Cerebellar nuclear complex (tissue), 1 donor: ENCODE measurements at places on chromosomes 1 and 21.
A peak's percentile ranks its signal among the peaks of the same experiment; 100 is the strongest.

- DNase-seq = no peak
Measured at GRCh38 chr1:150256554-150257341, 826 bp upstream of the CA14 start.

DNA sequence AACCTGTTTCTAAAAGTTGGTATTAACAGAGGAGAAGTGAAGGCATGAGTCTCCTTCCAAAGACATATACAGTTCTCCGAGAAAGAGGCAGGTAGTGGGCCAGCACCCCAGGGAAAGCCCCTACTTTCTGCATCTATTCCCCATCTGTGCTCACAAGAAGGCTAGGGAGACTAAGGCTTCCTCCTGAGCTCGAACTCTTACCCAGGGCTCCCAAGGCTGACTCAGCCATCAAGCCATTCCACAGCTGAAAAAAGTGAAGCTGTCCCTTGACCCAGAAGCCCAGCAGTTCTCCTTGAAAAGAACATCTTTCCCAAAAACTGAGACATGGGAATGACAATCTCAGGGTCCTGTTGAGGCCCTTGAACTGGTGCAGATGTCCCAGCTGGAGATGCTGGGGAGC is 1.9 kb upstream of the PADI3 start:
- no peak for DNase-seq

GRCh38 chr1:15722836-15723532 is 13.1 kb upstream of the SLC25A34 start:
- no peak for DNase-seq

DNA sequence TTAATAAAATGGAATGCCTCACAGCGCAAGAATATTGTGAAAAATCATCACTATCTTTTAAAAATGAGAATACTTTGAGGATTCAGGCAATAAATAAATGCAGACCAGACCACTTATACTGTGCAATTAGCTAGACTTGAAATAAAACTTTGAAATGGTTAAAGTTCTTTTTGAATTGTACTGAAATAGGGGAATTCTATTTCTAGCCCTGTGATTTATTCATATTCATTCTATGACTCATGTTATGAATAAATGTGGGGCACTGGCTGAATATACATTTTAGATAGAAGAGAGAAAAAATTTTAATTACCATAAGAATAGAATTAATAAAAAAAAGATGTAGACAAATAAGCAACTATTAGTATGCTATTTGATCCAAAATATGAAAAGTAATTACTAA is 16.4 kb upstream of the USP25 start:
- no peak for DNase-seq

DNA sequence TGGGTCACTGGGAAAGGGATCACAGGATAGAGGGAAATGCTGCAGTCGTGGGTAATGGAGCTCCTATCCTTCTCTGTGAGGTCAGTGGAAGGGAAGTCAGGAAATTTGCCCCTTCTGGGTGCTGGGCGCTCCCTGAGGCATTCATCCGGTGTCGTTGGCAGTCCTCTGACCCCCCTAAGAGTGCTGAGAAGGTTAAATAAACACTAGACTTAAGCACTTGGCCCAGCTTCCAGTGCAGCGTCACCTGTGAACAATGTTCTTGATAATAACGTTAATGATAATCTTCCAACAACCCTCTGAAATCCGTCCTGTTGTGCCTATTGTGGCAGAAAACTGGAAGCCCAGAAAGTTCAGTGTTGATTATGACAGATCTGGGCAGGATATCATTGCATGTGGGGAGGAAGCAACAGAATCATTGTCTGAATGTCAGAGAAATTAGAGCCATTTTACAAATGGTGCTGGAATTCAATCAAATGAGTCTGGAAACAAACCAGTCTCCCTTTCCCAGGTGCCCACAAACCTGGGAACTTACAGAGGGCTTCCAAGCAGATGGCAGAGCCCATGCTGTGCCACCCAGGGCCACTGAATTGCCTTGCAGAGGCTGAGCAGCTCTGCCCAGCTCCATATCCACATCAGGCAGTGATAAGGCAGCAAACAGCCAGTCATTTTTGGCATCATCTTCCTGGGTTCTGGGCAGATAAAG is 216.8 kb downstream of the KAZN start:
- peak; percentile 37 for DNase-seq

DNA sequence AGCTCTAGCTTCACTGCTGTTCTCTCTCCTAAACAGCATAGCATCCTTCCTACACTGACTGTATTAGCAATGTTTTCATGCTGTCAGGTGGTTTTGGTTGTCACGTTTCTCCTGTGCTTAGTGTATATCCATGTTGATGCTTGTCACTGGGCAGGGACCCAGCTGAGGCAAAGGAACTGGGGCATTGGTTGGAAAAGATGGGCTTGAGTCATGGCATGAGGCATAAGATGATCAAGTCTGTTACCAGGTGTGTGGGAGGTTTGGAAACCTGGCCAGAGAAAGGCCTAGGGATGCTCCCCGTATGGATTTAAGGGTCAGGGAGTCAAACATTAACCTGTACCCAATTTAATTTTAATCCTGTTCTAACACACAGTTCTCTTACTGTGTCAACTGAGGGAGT is 69.6 kb downstream of the OSBPL9 start:
- no peak for DNase-seq

GRCh38 chr21:29433366-29434059 is 134.8 kb downstream of the BACH1 start:
- DNase-seq = no peak

- no peak for DNase-seq
Measured at GRCh38 chr1:156889802-156890580, 3.5 kb upstream of the PEAR1 start.

GRCh38 chr1:2208309-2209239 is 14.0 kb upstream of the FAAP20 start:
- no peak for DNase-seq

- no peak for DNase-seq
Measured at GRCh38 chr1:58922302-58923089, 138.6 kb upstream of the JUN start.

DNA sequence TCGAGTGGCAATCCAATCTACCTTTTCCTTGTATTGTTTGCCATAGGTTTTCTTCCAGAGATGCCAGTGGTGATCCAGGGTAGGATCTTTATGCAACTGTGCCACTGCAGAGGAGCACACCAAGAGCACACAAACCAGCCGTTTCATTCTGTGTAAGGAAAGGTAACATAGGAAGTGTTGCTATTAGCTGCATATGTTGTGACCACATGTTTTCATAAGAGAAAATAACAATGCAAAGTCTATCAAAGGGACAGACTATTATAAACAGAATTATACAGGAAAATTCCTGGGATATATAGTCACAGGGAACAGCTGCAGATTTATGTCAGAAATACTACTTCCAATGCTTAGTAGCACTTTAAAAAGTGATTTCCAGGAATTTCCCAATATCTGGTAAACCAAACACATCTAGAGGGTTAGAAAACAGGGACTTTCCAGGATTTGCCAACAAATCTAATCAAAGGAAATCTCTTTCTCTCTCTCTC is 919 bp downstream of the CTSS start:
- DNase-seq = no peak

- no peak for DNase-seq
Measured at GRCh38 chr21:43766734-43767497, 9.2 kb downstream of the CSTB start.

GRCh38 chr1:184806296-184806721 is 51.7 kb upstream of the EDEM3 start:
- no peak for DNase-seq

GRCh38 chr1:16205891-16206546 is 6.4 kb downstream of the ARHGEF19 start:
- DNase-seq = no peak

DNA sequence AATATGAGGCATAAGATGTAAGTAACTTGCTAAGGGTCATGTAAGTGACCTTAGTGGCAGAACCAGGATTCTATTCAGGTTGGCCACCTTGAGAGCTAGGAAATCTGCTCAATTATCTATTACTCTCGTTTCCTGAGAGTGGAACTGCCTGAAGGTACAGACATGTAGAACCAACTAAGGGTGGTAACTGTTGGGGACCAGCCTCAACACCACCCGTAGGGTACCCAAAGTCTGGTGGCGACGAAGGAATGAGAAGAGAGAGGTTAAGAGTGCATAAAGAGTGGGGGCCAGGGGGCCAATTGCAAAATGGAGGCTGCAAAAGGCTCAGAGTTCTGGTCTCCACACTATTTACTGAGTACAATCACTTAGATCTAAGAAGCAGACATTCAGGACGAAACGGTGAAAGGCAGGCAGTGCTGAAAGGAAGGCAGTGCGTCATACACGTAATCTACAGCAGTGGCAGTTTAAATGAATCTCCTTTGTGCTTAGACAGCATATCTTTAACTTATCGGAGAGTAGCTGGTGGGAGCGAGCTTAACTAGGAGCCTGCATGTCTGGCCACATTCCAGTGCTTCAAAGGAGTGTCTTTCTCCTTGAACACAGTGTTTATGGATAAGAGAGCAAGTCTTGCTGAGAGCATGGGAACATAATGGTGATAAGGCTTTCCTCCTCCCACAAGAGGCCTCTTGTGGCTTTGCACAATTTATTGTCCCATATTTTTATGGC is 25.0 kb downstream of the SRSF4 start:
- DNase-seq = no peak

- DNase-seq = no peak
Measured at GRCh38 chr1:168135116-168135920, 1.4 kb downstream of the GPR161 start.

DNA sequence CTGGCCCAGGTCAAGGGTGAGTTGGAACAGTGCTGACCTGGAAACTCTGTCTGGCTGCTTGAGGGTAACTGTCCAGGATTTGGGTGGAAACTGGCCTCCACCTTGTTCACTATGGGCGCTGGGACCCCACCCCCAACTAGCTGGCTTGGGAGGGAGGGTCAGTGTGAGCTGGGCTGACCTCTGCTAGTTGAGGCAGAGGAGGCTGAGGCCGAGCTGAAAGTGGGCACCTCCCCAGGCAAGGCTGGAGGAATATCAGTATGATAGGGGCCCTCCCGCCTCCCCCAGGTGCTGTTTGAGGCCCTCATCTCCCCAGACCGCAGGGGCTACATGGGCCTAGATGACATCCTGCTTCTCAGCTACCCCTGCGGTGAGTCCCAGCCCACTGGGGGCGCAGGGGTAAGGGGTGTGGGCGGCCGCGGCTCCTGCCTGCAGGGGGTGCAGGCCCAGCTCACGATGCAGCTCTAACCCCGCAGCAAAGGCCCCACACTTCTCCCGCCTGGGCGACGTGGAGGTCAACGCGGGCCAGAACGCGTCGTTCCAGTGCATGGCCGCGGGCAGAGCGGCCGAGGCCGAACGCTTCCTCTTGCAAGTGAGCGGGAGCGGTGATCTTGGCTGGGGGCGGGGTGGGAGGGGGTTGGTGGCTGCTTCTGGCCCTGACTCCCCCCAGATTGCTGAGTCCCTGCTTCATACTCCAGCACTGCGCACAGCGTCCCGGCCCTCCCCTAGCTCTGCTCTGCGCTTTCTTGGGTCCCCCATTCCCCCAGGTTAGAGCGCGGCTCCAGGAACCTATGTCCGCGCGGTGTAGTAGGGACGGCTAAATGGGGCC is 22.9 kb downstream of the PTPRU start:
- no peak for DNase-seq

DNA sequence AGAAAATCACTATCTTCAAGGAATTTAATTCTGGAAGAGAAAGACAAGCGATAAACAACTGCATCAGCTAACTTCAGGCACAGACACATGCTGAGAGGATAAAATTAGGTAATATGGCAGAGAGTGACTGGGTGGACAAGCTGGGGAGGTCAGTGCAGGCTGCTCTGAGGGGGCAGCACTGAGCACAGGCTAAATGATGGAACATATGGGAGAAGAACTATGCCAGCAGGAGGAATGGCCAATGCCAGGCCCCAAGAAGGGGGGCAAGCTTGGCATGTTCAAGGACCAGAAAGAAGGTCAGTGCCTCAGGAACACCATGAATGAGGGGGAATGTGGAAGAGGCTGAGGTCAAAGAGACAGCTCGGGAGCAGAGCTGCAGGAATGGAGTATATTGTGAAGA is 190.7 kb upstream of the MAP1LC3C start:
- peak; percentile 83 for DNase-seq

DNA sequence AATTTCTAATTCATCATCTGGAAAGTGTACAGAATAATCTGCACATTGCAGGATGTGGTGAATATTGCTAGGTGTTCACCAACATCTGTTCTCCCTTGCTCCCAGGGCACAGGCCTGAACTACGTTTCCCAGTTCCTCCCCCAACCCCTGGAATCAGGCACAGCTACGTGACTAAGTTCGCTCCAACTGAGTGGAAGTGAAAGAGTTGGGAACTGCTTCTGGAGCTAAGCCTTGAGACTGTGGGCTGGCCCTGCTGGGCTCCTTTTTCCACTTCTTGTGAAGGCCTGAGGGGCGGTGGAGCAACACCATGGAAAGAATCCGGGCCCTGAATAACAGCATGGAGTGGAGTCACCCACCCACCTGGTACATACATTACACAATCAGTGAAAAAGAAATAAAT is 534.6 kb downstream of the SMYD3 start:
- DNase-seq = no peak

DNA sequence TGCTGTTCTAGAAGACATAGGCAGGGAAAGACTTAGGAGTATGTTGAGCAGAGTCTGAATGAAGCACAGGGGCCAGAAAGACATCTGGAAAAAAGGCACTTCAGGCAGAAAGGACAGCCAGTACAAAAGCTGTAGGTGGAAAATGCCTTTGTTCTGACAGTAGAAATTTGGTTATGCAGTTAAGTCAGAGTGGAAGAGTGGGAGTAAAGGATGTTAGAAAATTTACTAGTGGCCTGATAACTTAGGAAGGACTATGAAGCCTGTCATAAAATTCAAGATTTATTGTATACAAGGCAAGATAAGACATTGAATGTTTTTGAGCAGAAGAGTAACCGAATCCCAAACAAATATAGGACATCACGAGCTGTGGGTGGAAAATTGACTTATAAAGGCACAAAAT is 987.9 kb downstream of the PLA2G4A start:
- no peak for DNase-seq

DNA sequence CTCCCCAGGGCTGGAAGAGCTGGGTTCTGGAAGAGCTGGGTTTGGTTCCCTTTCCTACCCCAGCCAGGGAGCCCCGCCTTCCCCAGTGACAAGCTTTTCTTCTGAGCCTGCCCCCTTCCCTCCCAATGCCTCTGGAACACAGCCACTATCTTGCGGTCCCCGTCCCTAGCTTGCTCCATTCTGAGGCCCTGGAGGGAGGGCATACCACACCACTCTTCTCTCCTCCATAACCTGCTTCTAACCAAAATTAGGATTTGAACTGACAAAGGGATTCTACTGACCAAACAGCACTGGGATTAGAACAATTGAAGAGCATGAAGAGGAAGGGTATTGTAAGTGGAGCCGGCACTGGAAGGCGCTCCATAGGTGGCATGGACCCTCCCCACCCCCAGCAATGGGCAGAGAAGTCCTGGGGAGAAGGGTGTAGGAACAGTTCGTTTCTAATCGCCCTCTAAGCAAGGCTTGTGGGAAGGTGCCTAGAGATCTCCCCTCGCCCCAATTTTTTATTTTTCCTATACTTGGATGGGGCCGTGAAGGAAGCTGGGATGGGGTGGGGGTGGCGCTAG is 690 bp downstream of the C1orf216 start:
- no peak for DNase-seq

DNA sequence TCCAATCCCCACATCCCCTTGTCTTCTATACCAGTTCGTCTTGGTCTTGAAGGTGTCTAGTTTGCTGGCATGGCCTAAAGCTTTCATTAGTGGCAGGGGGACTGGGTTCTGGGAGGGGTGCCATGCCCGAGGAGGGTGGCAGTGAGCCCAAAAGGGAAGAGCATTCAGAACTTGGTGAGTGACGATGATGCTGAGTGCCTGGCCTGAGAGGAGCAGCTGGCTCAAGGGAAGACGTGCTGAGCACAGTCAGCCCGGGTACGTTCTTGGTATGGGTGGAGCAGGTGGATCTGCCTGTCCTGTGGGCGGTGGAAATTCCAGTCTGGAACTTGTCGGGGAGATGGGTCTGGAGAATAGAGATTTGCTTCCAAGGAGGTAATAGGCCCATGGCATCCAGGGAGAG is 4.6 kb downstream of the FDPS start:
- no peak for DNase-seq
